Kidney (tissue), 22 donors: ENCODE measurements at places on chromosomes 3 and 15. TPM values are rescaled to one million over a fixed set of nuclear protein-coding genes. Genes with fewer than 3 reads are reported as not detected.

GRCh38 chr15:32866454-32867312, 148.9 kb downstream of the GREM1 start:
- DNase-seq, result no peak

GRCh38 chr3:65732051-65732935, 306.4 kb downstream of the MAGI1 start:
- no peak for DNase-seq

DNA sequence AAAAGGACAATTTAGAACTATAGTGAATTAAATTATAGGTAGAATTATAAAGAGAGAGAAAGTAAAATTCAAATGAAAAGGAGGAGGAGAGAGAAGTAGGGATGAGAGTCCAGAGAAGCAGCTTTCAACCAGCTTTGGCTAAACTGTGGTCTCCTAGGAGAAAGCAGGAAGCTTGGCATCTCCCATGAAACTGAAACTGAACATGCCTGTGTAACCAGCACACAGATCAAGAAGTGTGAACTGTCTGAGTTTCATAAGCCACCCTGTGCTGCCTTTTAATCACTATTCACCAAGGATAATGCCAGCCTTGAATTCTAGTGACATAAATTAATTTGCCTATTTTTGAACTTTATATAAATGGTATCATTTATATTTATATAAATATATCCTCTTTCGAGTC, 128.5 kb downstream of the MYRIP start:
- no peak for DNase-seq

GRCh38 chr3:14222900-14223594, 44.4 kb downstream of the LSM3 start:
- no peak for DNase-seq

DNA sequence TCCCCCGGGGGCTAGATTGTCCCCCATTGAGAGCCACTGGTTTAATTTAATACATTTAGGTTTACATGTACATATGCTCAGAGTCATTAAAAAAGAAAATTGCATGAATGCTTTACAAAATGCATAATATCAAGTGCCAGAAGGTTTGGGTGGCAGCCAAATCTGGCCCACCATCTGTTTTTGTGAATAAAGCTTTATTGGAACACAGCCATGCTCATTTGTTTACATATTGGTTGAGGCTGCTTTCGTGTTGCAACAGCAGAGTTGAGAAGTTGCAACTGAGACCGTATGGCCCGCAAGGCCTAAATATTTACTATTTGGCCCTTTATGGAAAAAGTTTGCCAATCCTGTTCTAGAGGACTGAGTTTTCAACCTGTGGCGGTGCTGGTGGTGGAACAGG, 32.1 kb upstream of the RGMA start:
- no peak for DNase-seq

DNA sequence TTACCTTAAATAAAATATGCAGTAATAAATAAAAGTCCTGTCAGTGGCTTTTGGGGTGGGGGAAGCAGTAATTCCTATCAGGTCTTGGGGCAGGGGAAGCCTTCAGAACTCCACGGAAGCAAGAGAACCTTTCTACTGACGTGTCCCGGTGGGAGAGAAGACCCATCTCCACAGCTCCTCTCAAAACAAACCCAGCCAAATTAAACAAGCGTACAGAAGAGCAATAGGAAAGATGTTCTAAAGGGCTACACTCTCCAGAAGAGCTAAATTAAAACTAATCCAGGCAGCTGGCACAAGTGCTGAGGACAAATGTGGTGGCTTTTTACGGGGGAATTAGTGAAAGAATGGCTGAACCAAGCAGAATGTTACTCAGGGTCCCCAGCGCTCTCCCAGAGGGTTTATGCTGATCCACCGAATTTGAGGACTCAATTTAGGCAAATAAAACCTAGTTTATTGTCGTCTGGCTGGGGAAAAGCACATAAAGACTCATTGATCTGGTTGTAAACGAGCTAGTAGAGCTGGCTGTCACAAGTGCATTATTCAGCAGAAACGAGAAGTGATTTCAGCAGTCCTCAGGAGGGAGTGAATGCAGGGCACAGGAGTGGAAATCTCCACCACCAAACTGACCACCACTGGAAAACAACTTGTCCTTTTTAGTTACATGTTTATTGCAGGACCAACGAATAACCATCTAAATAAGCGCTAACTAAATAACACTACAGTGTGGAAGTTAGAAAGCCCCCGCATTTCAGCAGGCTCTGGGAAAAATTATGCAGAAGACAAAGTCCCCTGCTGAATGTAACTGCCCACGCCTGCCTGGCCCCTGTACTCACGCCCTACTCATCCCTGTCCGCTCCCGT, 13.5 kb downstream of the BFSP2 start:
- no peak for DNase-seq

GRCh38 chr15:48582452-48583247, 62.9 kb downstream of the FBN1 start:
- DNase-seq, result no peak

DNA sequence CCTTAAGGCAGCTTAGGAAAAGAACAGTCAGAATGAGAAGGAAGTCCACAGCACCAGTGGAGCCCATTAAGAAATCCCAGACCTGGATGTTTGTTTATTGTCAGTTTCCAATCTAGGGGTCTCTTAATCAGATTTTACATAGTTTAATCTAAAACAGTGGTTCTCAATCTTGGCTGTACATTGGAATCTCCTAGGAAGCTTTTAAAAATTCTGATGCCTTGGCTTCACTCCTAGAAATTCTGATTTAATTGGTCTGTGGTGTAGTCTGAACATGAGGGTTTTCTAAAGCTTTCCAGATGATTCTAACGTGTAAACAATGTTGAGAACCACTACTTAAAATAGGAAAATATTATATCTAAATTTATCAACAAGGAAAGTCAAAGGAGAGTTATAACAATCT, 56.6 kb upstream of the SPRED1 start:
- DNase-seq, result no peak

DNA sequence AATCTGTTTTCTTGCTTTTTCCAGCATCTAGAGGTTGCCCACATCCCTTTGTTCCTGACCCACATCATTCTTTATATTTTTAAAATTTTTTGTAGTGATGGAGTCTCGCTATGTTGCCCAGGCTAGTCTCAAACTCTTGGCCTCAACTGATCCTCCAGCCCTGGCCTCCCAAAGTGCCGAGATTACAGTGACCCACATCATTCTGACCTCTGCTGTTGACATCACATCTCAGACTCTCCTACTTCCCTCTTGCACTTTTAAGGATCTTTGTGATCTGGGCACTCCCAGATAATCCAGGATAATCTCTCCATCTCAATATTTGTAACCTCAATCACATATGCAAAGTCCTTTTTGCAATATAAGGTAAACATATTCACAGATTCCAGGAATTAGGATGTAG, 266.6 kb downstream of the MEX3B start:
- no peak for DNase-seq

DNA sequence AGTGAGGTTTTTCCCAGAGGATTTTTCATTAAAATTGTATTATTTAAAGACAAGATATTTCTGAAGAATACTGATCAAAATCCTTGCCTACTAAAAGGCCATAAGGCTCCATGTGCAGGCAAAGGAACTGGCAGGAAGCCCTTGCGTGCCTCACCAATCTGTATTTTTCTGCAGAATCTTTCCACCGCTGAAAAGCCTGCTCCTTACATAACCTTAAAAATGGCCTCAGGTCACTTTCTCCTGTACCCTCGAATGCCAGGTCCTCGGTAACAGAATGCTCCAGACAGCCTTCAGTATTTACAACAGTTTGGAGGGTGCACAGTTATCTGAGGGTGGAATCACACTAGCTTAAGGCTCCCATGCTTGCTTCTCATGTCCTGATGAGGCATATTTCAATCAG, 3.2 kb downstream of the MORC1 start:
- no peak for DNase-seq

DNA sequence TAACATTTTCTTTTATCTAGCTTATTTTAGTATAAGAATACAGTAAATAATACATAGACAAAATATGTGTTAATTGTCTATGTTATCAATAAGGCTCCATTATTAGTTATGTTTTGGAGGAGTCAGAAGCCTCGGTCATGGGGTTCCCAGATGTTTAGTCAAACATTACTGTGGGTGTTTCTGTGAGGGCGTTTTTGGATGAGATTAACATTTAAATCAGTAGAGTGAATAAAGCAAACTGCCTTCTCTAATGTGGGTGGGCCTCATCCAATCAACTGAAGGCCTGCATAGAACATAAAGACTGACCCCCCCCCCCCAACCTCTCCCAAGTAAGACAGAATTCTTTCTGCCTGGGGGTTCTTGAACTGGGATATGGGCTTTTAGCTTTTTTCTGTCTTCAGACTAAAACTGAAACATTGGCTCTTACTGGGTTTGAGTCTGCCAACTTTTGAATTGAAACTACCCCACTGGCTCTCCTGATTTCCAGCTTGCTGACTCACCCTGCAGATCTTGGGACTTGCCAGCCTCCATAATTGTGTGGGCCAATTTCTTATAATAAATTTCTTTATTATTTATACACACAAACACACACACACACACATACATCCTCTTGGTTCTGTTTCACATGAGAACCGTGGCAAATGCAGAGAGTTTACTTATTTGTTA, 192.0 kb downstream of the TPRG1 start:
- DNase-seq, result no peak

DNA sequence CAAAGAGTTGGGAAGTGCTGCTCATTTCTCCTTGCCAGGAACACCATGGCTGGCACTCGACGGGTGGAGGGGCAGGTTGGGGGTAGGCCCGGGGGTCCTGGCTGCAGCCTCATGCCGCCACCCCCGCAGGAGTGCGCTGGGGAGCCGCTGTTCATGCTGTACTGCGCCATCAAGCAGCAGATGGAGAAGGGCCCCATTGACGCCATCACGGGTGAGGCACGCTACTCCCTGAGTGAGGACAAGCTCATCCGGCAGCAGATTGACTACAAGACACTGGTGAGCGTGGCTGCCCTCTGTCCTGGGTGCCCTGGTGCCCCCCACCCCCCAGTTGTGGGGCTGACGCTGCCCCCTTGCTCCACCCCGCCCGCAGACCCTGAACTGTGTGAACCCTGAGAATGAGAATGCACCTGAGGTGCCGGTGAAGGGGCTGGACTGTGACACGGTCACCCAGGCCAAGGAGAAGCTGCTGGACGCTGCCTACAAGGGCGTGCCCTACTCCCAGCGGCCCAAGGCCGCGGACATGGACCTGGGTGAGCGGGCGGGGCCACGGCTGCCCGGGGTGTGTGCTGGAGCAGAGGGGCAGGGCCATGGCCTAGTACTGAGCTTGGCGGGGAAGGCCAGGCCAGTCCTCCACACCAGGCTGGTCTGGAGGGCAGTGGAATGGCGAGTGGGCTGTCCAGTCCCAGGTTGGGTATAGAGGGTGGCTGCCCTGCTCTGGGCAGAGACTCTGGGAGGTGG, 45.1 kb downstream of the PLXNA1 start:
- DNase-seq, result no peak

DNA sequence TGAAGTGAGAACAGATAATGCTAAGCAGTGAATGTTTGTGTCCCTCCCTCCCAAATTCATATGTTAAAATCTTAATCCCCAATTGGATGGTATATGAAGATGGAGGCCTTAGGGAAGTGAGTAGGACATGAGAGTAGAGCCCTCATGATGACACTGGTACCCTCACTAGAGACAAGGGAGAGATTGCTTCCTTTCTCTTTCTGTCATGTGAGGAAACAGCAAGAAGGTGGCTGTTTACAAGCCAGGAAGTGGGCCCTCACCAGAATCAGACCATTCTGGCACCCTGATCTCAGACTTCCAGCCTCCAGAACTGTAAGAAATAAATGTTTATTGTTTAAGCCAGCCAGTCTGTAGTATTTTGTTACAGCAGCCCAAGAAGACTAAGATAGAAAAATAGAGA, 209.5 kb downstream of the SATB1 start:
- DNase-seq, result no peak

- no peak for DNase-seq
Measured at GRCh38 chr3:117799387-117799735, 1089.8 kb downstream of the TUSC7 start.

- DNase-seq, result no peak
Measured at GRCh38 chr3:188170461-188171459, 16.8 kb downstream of the LPP start.

DNA sequence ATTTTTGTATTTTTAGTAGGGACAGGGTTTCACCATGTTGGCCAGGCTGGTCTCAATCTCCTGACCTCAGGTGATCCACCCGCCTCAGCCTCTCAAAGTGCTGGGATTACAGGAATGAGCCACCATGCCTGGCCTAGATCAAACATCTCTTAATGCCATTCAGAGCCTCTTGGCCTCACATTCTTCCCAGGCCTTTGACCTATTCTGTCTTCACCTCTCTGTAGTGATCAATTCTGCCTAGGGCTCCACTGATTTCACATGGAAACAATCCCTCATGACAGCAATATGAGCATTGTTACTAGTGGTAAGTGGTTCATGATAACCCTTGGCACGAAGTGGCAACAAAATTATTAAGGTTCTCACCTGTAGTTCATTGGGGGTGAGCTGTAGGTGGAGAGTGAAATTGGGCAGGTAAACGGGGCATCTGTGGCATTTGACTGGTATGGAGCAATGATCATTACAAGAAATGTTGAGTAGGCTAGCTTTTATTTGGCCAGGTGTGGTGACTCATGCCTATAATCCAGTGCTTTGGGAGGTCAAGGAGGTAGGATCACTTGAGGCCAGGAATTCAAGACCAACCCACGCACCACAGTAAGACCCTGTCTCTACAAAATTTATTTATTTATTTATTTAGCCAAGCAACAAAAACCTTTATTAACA, 4.8 kb upstream of the ARPIN start:
- no peak for DNase-seq

- no peak for DNase-seq
Measured at GRCh38 chr15:29854413-29854812, 32.1 kb upstream of the TJP1 start.

- DNase-seq, result no peak
Measured at GRCh38 chr3:140456974-140457373, 220.9 kb upstream of the TRIM42 start.

- DNase-seq, result no peak
Measured at GRCh38 chr15:77409259-77410156, 10.4 kb downstream of the PEAK1 start.

GRCh38 chr15:68612979-68613740, 34.4 kb downstream of the CORO2B start:
- DNase-seq, result no peak

- DNase-seq, result no peak
Measured at GRCh38 chr3:12142476-12142875, 16.2 kb downstream of the TIMP4 start.

DNA sequence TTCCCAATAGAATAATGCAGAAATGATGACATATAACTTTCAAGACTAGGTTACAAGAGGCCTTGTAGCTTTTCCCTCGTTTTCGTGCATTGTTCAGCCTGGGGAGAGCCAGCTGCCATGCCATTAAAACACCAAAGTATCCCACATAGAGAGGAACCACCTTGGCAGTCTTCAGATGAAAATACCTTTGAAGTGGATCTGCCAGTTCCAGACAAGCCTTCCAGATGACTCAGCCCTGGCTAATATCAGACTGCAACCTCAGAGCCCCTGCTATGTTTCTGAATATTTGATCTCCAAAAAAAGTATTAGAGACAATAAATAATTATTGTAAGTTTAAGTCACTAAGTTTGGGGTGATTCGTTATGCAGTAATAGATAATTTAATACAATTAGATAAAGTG, 294.3 kb upstream of the GBE1 start:
- no peak for DNase-seq

The GMNC gene
- 1.9 TPM for total RNA-seq

The COL8A1 gene
- total RNA-seq, result 24.2 TPM

The DPPA2 gene
- 0.19 TPM for total RNA-seq

The LMAN1L gene
- total RNA-seq, result not detected

The DUOXA2 gene
- not detected for total RNA-seq

The SRGAP3 gene
- total RNA-seq, result 24.3 TPM

The ANKUB1 gene
- total RNA-seq, result not detected

The FSD2 gene
- not detected for total RNA-seq

The LRRIQ4 gene
- not detected for total RNA-seq
